ENCODE measurements at places on chromosomes 3 and 15. TPM values are rescaled to one million over a fixed set of nuclear protein-coding genes. Genes with fewer than 3 reads are reported as not detected.

ZNF660 gene
- total RNA-seq, result not detected

GOLGA6D gene
- total RNA-seq, result 0.03 TPM

FBXO45 gene
- 7.8 TPM for total RNA-seq

AHSG gene
- not detected for total RNA-seq

STRIT1 gene
- not detected for total RNA-seq

SPSB4 gene
- 0.09 TPM for total RNA-seq

TF gene
- total RNA-seq, result 0.69 TPM

LDHAL6B gene
- total RNA-seq, result not detected

FAM227B gene
- 0.98 TPM for total RNA-seq

PLSCR5 gene
- not detected for total RNA-seq

CPN2 gene
- total RNA-seq, result not detected

RTP1 gene
- not detected for total RNA-seq

MYLK gene
- 13.5 TPM for total RNA-seq

CCDC9B gene
- 20.2 TPM for total RNA-seq

ZNF639 gene
- total RNA-seq, result 22.4 TPM

Data from A549 treated with CORT108297 at 1 μM for 4 hours (cell line).